ENCODE measurements at places on chromosomes 1 and 21. TPM values are rescaled to one million over a fixed set of nuclear protein-coding genes. Genes with fewer than 3 reads are reported as not detected.

SERINC2 gene
- polyA plus RNA-seq = 64.8 TPM

CSDE1 gene
- 250 TPM for polyA plus RNA-seq

FOXO6 gene
- 8.1 TPM for polyA plus RNA-seq

OLIG2 gene
- polyA plus RNA-seq = 33.3 TPM

BSND gene
- polyA plus RNA-seq = 0.08 TPM

HENMT1 gene
- 16.3 TPM for polyA plus RNA-seq

AADACL4 gene
- polyA plus RNA-seq = not detected

REG4 gene
- not detected for polyA plus RNA-seq

KRTAP13-2 gene
- not detected for polyA plus RNA-seq

AMPD1 gene
- not detected for polyA plus RNA-seq

TSPAN1 gene
- polyA plus RNA-seq = 9.4 TPM

XKR8 gene
- 3.2 TPM for polyA plus RNA-seq

OVAAL gene
- polyA plus RNA-seq = not detected

KMO gene
- polyA plus RNA-seq = not detected

SHISAL2A gene
- 1.6 TPM for polyA plus RNA-seq

TAL1 gene
- 0.59 TPM for polyA plus RNA-seq

CELA2B gene
- polyA plus RNA-seq = not detected

SPRR4 gene
- not detected for polyA plus RNA-seq

GSTM1 gene
- not detected for polyA plus RNA-seq

Measured in brain (organoid and tissue), 16 donors.